ENCODE measurements at places on chromosomes 16 and 17.

GRCh38 chr16:35185366-35186044 lies 1726.1 kb downstream of the TP53TG3F start:
- DNase-seq, result no peak

- DNase-seq, result peak; percentile 12
These were observed 13.3 kb downstream of the TSPOAP1 start for GRCh38 chr17:58315281-58315711.

- DNase-seq, result no peak
These were observed 87.8 kb downstream of the WNT3 start for GRCh38 chr17:46730679-46731078.

- DNase-seq, result peak; percentile 86
These were observed 542 bp downstream of the GUCY2D start for GRCh38 chr17:8002721-8003593.

- DNase-seq, result no peak
These were observed 208.3 kb downstream of the C16orf95 start for GRCh38 chr16:87108941-87109340.

DNA sequence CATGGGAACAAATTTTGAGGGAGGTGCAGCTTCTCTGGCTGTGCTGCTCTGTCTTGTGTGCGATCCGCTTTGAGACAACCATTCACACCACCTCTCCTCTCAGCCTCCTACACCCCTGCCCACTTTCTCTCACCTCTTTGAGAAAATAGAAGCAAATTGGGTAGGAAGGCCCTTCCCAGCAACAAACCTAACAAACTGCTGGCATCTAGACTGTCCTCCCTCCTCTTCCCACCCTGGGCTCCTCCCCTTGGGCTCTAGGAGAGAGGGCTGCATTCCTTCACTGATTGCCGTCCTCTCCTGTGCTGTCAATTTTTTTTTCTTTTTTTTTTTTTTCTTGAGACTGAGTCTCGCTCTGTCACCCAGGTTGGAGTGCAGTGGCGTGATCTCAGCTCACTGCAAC lies 13.5 kb downstream of the CDIPT start:
- peak; percentile 69 for DNase-seq

GRCh38 chr17:29617125-29617480 lies 5.6 kb downstream of the CORO6 start:
- peak; percentile 93 for DNase-seq

DNA sequence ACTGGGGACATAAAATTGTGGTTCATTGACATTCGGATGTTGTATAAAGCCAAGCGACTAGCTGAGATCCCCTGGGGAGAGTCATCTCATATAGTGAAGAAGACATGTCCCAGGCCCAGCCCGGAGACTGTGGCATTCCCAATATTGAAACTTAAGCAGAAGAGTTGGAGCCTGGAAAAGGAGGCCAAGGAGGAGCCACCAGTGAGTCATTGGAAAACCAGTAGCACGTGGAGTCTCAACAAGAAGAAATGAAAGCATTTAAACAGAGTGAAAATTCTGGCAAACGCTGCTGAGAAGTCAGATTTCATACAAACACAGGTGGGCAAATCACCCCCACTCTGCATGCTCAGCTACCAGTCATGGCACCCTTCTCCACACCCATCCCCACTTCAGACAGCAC lies 9.4 kb upstream of the ELAC2 start:
- no peak for DNase-seq

DNA sequence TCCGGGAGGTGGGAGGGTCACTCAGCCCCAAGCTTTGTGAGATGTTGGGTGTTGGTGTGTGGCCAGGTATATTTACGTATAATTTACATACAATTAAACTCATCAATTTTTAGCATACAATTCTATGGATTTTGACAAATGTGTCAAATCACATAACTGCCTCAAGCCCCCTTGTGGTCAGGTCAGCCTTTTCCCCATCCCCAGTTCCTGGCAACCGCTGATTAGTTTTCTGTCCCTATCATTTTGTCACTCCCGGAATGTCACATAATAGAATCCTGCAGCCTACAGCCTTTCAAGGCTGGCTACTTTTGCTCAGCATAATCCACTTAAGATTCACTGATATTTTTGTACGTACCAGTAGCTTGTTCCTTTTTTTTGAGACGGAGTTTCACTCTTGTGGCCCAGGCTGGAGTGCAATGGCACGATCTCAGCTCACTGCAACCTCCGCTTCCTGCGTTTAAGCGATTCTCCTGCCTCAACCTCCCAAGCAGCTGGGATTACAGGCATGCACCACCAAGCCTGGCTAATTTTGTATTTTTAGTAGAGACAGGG lies 19.3 kb upstream of the RAI1 start:
- DNase-seq, result peak; percentile 69

- no peak for DNase-seq
These were observed 396.3 kb downstream of the SLC39A11 start for GRCh38 chr17:72696156-72696555.

DNA sequence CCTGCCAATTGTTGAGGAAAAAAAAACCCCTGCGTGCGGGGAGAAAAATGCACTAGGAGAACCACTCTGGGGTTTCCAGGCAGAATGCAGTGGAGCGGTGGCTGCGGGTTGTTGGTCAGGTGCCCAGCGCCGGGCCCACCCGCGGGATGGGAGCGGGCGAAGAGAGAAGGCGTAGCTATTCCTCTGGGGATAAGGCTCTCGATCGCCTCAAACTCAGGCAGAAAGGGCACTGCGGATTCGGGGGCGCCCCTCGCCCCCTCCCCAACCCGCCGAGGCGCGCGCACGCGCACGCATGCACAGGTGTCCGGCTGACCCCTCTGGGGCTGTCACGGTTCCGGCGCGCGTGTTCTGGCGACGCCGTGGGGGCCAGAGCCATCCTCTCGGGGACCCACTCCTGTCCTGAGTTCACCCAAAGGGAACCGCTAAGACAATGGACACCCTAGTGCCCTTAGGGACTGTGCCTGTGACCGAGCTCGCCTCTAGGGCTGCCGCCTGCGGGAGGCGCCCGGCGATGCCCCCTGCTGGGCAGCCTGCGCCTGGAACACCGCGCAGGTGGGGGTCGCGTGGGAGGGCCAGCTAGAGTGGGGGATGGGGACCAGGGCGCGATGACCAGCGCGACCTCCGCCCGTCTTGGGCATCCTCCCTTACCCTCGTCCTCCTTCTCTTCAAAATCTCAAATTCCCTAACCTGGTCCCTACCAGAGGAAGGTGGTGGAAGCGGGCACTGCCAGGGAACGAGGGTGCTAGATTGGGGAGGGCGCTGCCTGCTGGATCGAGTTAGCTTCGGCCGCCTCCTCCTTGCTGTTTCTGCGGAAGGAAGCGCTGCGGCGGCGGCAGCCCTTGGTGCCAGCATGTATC lies 14.4 kb upstream of the CBX8 start:
- DNase-seq, result peak; percentile 85

- peak; percentile 29 for DNase-seq
These were observed 2.7 kb upstream of the ZG16B start for GRCh38 chr16:2827374-2827791.

- DNase-seq, result peak; percentile 13
These were observed 12.3 kb upstream of the TFAP4 start for GRCh38 chr16:4285167-4285566.

DNA sequence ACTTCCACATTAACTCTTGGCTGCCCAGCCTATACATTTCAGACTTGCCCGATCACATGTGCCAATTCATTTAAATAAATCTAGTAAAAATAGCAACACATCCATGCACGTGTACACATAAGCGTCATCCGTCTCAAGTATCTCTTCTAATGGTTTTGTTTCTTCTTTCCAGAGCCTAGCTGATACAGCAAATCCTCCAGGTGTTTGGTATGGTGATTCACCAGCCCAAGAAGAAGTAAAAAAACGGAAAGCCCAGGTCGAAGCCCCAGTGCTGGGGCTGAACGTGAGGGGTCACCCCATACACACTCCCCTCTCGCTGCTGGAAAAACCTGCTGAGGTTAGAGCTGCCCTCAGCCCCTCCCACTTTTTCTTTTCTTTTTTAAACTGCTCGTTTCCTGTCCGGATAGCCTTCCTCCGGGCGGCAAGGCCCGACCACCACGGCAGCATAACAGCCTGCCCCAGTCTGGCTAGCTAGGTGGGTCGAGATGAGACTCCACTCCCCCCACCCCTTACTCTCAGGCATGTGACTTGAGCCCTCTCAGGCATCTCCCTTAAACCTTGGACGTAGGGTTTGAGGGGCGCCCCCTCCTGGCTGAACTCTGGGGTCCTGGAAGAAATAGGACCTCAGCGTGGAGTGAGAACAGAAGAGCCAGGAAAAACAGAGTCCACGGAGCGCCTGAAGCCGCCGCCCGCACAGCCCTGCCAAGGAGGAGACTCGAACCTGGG lies 13.9 kb upstream of the OR1F1 start:
- DNase-seq, result peak; percentile 92

All from H7 (cell line).